Left lung (tissue), 14 donors: ENCODE measurements at places on chromosomes 6 and 20. TPM values are rescaled to one million over a fixed set of nuclear protein-coding genes. Genes with fewer than 3 reads are reported as not detected.

The HLA-DRB5 gene
- 106 TPM for total RNA-seq

The PNLDC1 gene
- 0.18 TPM for total RNA-seq

GRCh38 chr20:58550275-58551059 lies 35.3 kb upstream of the APCDD1L start:
- H3K4me3 ChIP-seq: no peak overlapping the region
- no peaks in the 10 kb centered on the region for H3K4me1 ChIP-seq
- peaks cover 7% of the 10 kb centered on the region for H3K27me3 ChIP-seq
- no peak overlapping the region for H3K27ac ChIP-seq

GRCh38 chr20:43066125-43066524 lies 123.6 kb downstream of the PTPRT start:
- H3K27me3 ChIP-seq: no peaks in the 10 kb centered on the region
- DNase-seq: no peak
- H3K27ac ChIP-seq: no peak overlapping the region
- H3K36me3 ChIP-seq: no peaks in the 10 kb centered on the region
- H3K4me1 ChIP-seq: no peaks in the 10 kb centered on the region

The ADGRB3 gene
- 2.0 TPM for total RNA-seq

- peaks cover 17% of the 10 kb centered on the region for H3K27me3 ChIP-seq
- H3K4me3 ChIP-seq: no peak overlapping the region
- H3K4me1 ChIP-seq: no peaks in the 10 kb centered on the region
- H3K27ac ChIP-seq: no peak overlapping the region
- no peaks in the 10 kb centered on the region for H3K36me3 ChIP-seq
Observed at GRCh38 chr20:37260923-37261322, 691 bp downstream of the GHRH start.

- H3K27me3 ChIP-seq: no peaks in the 10 kb centered on the region
- no peaks in the 10 kb centered on the region for H3K4me1 ChIP-seq
- H3K27ac ChIP-seq: no peak overlapping the region
- H3K36me3 ChIP-seq: no peaks in the 10 kb centered on the region
- no peak overlapping the region for H3K4me3 ChIP-seq
Observed at GRCh38 chr20:8693709-8694108, 375.2 kb upstream of the PLCB4 start.

DNA sequence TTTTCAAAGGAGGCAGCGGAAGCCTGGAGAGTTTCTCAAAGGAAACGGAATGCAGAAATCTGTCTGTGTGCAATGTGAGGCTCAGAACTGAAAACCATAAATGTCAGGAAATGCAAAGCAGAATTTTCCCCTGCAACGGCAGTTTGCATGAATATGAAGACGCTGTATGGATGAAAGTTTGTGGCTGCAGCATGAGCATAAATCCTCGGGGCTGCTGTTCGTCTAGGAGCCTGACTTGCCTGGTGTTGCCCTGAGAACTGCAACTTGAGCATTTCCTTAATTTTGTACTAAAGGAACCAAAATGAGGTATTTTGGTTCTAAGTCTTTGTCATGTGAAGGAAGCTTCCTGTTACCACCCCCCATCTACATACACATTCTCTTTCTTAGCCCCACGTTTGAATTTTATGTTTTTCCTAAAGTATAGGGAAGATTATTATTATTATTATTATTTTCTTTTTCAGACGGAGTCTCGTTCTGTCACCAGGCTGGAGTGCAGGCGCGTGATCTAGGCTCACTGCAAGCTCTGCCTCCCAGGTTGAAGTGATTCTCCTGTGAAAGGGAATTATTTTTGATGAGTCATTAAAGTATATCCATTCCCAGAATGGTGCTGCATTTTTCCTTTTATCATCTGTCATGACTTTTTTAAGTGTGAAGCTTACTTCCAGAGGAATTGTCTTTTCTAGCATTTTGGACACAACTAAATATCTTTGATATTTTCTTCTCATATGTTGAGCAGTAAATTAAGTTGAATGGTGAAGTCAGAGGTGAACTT lies 33.1 kb downstream of the MTHFD1L start:
- no peak for DNase-seq
- H3K36me3 ChIP-seq: peaks cover 17% of the 10 kb centered on the region
- no peaks in the 10 kb centered on the region for H3K4me1 ChIP-seq
- no peak overlapping the region for H3K27ac ChIP-seq

The NHSL1 gene
- total RNA-seq: 37.8 TPM

The GTSF1L gene
- total RNA-seq: not detected

- H3K27ac ChIP-seq: no peak overlapping the region
- no peak overlapping the region for H3K4me3 ChIP-seq
- no peak for DNase-seq
- no peaks in the 10 kb centered on the region for H3K36me3 ChIP-seq
Observed at GRCh38 chr20:13259921-13260320, 38.8 kb downstream of the ISM1 start.

DNA sequence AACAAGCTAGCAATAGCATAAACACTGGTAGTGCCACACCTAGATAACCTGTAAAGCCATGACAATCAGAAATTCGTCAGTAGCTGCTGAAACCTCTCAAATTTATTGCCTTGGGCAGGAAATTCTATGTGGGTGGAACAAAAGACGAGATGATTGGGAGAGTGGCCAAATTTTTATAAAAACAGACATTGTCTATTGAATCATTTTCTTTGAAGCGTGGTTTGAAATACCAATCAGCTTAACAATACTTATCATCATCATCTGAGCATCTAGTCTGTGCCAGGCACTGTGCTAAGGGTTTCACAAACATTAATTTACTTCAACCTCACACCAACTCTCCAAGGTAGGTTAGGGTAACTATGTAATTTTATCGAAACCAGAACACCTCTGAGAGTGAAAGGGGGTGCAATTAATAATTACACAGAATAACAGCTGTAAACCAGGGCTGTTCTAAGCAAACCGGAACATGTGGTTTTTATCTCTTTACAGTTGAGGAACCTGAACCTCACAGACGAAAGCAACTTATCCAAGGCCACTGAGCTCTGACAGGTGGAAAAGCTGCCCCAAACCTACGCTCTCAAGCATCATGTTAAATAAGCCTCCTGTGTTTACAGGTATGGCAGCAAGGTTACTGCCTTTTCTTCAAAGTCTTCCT lies 43.4 kb downstream of the NHSL1 start:
- peaks cover 3% of the 10 kb centered on the region for H3K4me1 ChIP-seq
- no peak for DNase-seq
- no peaks in the 10 kb centered on the region for H3K27me3 ChIP-seq
- no peaks in the 10 kb centered on the region for H3K36me3 ChIP-seq
- no peak overlapping the region for H3K4me3 ChIP-seq

The FNDC1 gene
- 5.4 TPM for total RNA-seq

- no peaks in the 10 kb centered on the region for H3K27me3 ChIP-seq
- no peak for DNase-seq
- no peaks in the 10 kb centered on the region for H3K36me3 ChIP-seq
- H3K4me3 ChIP-seq: no peak overlapping the region
- no peaks in the 10 kb centered on the region for H3K4me1 ChIP-seq
- H3K27ac ChIP-seq: no peak overlapping the region
Observed at GRCh38 chr20:33431797-33432381, 11.7 kb downstream of the SNTA1 start.

The COMMD7 gene
- total RNA-seq: 39.1 TPM

The GPR6 gene
- total RNA-seq: not detected

GRCh38 chr6:23140871-23141270 lies 571.5 kb downstream of the HDGFL1 start:
- no peak overlapping the region for H3K27ac ChIP-seq
- no peaks in the 10 kb centered on the region for H3K27me3 ChIP-seq
- DNase-seq: no peak
- no peak overlapping the region for H3K4me3 ChIP-seq
- no peaks in the 10 kb centered on the region for H3K4me1 ChIP-seq
- H3K36me3 ChIP-seq: no peaks in the 10 kb centered on the region

The DLL1 gene
- total RNA-seq: 12.8 TPM

- H3K27ac ChIP-seq: no peak overlapping the region
- DNase-seq: no peak
- H3K36me3 ChIP-seq: no peaks in the 10 kb centered on the region
- no peaks in the 10 kb centered on the region for H3K4me1 ChIP-seq
Observed at GRCh38 chr6:140620496-140620895, 1246.0 kb upstream of the CITED2 start.

DNA sequence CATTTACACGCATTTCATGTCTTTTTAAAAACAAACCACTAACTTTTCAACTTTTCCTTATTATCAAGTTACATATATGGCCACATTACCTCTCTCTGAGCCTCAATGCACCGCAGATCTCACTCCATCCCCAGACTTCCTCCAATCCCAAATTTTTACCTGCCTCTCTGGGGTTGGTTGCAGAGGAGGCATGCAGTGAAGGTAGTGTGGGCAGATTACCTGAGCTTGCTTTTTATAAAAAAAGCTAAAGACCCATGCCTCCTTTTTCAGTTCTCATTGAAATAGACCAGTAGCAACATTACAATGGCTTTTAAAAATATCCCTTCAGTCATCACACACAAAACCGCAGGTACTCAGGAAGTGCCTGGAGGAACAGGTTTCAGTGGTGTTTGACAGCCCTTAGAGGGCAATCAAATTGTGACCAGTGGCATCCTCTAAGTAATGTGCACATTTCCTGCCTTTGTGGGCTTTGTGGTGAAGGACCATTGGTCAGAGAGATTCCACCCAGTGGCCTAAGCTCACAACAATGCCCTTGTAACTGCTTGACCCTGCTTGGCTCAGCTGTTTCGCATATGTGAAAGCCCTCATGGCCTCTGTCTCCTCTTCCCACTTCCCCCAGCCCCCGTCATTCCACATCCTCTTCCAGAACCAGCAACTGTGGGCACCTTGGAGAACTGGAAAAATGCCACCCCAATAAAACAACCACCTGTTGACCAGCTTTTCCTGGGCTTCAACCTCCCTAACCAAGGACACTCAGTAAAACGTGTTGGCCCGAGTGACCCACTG lies 30.2 kb upstream of the IL17A start:
- no peaks in the 10 kb centered on the region for H3K36me3 ChIP-seq
- H3K4me1 ChIP-seq: no peaks in the 10 kb centered on the region
- no peak for DNase-seq
- H3K27ac ChIP-seq: no peak overlapping the region
- H3K27me3 ChIP-seq: peaks cover 10% of the 10 kb centered on the region

The OTOR gene
- not detected for total RNA-seq

- H3K27me3 ChIP-seq: no peaks in the 10 kb centered on the region
- peaks cover 40% of the 10 kb centered on the region for H3K4me1 ChIP-seq
- no peaks in the 10 kb centered on the region for H3K36me3 ChIP-seq
- H3K4me3 ChIP-seq: peak overlapping the region; percentile 85
- peak overlapping the region; percentile 98 for H3K27ac ChIP-seq
- no peak for DNase-seq
Observed at GRCh38 chr6:146546443-146547043, 2.9 kb downstream of the RAB32 start.

DNA sequence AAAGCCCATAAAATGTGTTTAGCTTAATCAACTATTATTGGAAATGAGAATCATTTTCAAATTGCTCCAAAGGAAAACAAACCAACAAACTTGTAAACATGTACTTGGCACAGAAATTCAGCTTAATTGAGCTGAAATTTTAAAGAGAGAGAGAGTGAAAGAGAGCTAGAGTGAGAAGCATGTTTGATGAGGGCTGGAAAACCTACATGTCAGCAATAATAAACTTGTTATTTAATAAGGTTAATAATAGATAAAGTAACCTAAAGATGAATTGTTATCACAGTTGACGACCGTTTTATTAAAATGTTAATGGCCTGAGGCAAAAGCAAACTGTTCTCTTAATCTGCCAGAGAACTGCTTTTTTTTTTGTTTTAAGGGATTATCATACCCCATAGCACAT lies 496.1 kb downstream of the RNF144B start:
- H3K27me3 ChIP-seq: no peaks in the 10 kb centered on the region
- DNase-seq: no peak
- H3K36me3 ChIP-seq: no peaks in the 10 kb centered on the region
- no peak overlapping the region for H3K4me3 ChIP-seq

DNA sequence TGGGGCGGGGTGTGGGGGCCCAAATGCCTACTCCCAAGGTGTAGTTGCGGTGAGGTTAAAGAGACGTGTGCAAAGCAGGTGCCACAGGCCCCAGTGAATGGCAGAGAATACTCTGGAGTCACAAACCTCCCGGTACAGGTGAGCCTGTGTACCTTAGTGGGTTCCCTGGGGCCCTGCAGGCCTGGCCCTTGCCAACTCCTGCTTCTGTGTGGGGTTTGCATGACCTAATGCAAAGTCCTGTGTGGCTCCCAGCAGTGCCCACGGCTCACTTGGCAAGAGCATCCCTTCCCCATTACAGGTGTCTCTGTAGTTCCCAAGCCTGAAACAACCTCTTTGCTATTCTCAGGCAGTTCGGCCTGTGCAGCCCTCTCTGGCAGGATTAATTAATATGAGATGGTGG lies 17.5 kb downstream of the SPDEF start:
- no peaks in the 10 kb centered on the region for H3K36me3 ChIP-seq
- DNase-seq: no peak
- no peak overlapping the region for H3K4me3 ChIP-seq
- H3K27me3 ChIP-seq: no peaks in the 10 kb centered on the region
- H3K27ac ChIP-seq: no peak overlapping the region

DNA sequence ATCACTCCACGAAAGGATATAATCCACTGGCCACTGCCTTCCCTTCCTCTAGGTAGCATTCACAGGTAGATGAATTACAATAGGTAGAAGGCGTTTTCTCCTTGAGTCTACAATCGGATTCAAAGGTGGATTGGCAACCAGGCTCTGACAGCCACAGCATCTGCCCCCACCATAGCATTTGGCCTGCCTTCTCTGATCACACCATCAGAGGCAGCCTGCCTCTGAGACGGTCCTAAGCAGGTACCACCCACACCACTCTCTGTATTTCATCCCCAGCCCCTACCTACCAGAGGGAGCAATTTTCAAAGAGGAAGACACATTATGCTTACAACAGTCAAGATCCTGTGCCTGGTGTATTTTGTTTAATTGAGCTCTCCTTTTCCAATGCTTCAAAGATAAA lies 210.5 kb upstream of the SPTLC3 start:
- no peaks in the 10 kb centered on the region for H3K27me3 ChIP-seq
- DNase-seq: no peak
- no peaks in the 10 kb centered on the region for H3K4me1 ChIP-seq
- no peak overlapping the region for H3K4me3 ChIP-seq
- no peaks in the 10 kb centered on the region for H3K36me3 ChIP-seq

DNA sequence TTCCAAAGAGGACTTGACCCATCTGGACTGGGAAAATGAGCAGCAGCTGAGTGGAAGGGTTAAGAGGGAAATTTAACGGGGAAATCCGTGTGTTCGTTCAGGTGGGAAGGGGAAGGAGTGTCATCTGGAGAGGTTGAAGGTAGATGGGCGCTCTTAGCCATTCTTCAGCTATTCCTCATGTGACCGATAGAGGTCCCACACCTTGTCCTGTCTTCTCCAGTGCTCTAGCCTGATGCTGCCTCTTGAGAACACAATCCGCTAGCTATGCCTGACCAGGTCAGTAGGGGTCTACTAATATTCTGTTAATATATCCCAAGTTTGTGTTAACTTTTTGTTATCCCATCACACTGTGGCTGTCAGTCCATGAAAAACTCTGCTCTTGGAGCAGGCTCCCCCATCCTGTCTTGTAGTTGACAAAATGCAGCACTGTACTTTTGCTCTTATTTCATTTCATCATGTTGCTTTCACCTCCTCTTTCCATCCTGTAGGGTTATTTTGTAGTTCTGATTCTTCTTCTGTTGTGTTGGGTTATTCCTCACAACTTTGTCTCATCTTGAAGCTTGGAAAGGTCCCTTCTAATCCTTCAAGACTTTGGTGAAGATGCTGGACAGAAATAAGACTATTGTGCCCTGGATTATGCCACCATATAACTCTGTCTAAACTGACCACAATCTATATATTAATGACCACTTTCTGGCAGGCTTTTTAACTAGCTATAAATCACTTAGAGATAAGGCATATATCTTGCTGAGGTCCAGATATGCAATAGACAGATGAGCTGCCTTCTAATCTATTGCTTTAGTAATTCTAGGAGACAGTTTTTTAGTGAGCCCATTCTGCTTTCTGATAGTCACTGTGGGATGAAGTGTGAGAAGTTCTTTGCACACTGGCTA lies 123.4 kb upstream of the SUPT3H start:
- no peak for DNase-seq
- no peak overlapping the region for H3K27ac ChIP-seq
- no peaks in the 10 kb centered on the region for H3K36me3 ChIP-seq
- H3K4me1 ChIP-seq: peaks cover 21% of the 10 kb centered on the region
- H3K27me3 ChIP-seq: no peaks in the 10 kb centered on the region

The GABRR1 gene
- not detected for total RNA-seq
